ENCODE measurements at places on chromosomes 4 and X.

GRCh38 chrX:68844581-68844980, 15.8 kb downstream of the EFNB1 start:
- DNase-seq, result no peak

GRCh38 chr4:161581262-161582230, 582.3 kb downstream of the FSTL5 start:
- DNase-seq, result no peak

DNA sequence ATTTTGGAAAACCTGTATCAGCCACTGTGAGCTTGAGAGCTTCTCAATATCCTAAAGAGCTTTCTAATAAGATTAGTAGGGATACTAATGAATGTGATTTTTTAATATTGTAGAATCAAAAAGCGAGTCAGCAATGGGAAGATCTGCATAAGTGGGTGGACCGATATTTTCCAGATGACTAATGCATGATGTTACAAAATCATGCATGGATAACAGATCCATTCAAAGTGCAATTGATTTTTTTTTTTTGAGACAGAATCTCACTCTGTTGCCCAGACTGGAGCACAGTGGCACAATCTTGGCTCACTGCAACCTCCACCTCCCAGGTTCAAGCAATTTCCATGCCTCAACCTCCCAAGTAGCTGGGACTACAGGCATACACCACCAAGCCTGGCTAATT, 7.3 kb upstream of the CLDN2 start:
- no peak for DNase-seq

- no peak for DNase-seq
Observed at GRCh38 chr4:10151182-10151581, 34.6 kb upstream of the WDR1 start.

GRCh38 chrX:12580548-12580947, 210.7 kb upstream of the PRPS2 start:
- DNase-seq, result no peak

DNA sequence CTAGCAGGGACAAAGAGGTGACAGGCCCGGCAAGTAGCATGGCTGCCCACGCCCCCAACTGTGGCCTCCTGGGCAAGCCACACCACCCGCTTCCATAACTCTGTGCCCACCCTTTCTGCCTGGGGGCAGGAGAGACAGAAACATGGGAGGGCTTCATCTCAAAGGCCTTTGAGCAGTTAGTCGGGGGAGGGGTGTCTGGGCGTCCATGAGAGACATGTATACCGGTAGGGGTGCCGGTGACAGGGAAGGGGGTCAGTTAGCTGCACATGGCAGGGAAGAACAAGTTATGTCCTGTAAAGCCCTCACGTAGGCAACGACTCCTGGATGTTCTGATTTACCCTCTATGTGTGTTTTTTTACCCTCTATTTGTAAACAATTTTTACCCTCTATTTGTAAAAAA, 9.3 kb downstream of the PDZD4 start:
- no peak for DNase-seq

GRCh38 chr4:56220261-56220660, 167.0 kb downstream of the AASDH start:
- DNase-seq, result no peak

GRCh38 chr4:114807759-114808404, 209.3 kb downstream of the UGT8 start:
- DNase-seq, result no peak

DNA sequence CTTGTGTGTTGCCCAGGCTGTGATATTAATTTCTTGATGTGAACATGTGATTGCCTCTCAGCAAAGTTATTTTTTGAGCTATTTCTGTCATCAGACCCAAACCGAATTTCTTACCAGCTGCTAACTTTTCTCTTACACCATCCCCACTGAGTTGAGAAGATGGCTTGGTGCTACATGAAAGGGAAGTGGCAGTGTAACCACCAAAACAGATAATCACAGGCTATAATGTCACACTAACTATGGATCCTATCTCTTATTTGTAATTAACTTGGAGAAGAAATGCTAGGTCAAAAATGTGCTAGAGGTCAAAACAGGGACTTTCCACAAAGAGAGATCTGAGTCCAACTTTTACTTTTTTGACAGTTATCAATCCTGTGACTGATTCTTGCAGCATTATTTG, 43.8 kb downstream of the ELOVL6 start:
- no peak for DNase-seq

DNA sequence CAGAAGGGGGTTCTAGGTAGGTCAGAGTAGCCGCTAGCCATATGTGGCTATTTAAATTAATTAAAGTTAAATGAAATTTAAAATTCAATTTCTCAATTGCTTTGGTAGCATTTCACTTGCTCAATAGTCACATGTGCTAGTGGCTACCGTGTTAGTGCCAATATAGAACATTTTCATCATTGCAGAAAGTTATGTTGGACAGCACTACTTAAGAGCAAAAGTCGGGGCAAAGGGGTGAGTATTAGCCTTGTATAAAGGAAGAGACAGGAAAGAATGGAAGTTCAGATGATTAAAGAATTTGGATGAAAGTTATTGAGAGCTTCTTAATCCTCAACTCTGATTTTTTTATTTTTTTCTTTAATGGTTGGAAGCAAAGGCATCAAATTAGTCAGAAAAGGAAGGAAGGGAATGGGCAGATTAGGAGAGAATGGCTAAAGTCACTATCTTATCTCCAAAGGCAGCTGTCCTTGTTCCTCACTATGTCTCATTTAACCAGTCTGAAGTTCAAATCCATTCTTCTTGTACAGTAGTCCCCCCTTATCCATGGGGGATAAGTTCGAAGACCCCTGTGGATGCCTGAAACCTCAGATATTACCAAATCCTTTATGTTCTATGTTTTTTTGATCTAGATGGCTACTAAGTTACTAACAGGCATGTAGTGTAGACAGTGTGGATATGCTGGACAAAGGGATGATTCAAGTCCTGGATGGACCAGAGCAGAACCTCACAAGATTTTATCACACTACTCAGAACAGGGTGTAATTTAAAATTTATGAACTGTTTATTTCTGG, 22.9 kb downstream of the OCIAD1 start:
- no peak for DNase-seq

- DNase-seq, result no peak
Observed at GRCh38 chr4:121216461-121216860, 52.3 kb upstream of the TNIP3 start.

DNA sequence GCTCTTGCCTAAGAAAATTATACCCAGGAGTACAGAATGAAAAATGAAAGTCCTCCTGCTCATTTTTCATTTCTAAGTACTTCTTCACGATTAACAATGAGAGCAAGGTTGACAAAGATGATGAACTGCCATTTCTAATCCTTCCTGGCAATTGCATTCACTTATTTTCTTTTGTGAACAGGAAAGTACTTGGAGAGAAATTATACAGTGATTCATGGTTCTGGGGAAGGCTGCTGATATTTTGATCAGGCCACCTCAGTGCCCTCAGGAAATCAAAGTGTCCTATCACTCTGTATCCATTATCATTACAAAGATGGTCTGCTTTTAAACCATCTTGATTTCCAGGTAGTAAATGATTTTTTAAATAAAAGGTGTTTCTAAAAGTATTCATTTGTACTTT, 467.5 kb downstream of the PACRGL start:
- no peak for DNase-seq

DNA sequence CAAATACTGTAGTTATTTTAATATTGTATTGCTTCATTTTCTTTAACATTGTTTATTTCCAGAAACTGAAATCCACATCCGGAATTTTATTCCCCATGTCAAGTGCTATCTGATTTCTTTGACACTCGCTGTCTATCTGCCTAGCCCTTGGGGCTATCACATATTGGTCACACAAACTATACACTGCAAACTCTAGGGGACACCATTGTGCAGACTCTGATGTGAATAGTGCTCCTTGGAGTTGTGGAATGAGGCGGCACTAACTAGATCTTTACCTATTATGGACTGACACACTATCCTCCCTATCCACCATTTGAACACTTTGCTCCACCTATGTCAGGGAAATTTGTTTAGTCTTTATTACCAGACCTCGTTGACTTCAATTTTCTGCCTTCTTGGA, 534.5 kb downstream of the GLUD2 start:
- DNase-seq, result no peak

DNA sequence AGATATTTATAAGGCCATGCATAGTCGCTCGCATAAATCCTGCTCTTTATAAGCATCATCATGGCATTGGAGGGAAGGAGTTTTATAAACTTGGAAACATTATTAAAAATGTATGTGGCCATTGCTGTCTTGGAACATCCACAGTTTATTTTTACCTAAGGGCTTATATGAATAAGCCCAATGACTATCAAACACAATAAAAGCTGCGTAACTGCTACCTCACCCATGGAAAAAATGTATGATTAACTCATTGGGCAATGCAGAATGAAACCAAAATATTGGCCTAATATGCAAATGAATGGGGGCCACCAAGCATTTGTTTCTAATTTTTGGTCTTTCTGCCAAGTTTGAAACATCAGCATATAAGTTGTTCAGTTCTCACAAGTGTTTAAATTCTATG, 19.1 kb downstream of the GEMIN8 start:
- no peak for DNase-seq

DNA sequence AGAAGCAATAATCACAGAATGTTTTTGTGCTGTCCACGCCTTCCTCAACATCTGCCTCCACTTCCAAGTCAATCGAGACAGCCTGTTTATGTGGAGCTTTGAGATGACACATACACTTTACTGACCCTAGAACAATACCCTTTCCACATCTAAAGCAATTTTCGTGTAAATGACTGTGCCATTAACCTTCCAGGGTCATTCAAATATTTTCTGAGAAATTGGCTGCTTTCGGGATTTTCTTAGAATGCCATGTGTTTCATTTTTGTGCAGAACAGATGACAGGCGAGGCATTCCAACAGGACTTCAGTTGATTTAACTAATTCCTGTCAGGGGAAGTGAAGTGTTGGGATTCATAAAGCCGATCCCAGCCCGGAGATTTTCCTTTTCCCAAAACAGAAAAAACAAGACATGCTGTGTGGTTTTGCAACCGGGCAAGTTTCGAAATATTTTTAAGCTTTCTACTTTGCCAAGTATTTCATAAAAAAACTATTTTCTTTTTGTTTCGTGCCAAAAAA, 73.9 kb downstream of the SORBS2 start:
- no peak for DNase-seq

DNA sequence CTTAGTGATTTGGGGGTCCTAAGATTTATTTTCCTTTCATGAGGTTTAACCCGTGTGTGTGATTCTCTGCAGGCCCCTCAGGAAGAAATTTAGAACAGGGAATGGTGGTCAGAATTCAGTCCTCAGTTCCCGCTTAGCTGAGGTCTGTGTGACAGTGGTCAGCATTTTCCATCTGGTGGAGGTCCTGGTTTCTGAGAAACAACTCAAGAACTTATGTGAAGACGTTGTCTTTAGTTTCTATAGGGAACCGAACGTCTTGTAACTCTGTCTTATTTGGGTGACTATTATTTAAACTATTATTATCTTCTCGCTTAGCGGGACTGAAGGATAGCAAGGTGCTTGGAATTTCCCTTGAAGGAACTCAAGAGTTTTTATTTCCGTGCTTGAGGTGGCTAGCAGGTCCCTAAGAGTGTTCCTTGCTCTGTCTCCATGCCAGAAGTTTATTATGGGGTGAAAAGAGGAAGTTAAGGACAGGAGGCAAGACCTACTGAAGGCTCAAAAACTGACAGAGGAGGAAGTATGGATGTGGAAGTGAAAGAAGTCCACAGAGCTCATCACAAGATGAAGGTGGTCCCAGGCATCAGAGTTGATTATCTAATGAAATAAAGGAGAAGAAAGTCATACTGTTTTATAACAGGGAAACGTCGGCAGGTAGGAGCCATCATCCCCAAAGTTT, 9.4 kb downstream of the MGST2 start:
- DNase-seq, result no peak

DNA sequence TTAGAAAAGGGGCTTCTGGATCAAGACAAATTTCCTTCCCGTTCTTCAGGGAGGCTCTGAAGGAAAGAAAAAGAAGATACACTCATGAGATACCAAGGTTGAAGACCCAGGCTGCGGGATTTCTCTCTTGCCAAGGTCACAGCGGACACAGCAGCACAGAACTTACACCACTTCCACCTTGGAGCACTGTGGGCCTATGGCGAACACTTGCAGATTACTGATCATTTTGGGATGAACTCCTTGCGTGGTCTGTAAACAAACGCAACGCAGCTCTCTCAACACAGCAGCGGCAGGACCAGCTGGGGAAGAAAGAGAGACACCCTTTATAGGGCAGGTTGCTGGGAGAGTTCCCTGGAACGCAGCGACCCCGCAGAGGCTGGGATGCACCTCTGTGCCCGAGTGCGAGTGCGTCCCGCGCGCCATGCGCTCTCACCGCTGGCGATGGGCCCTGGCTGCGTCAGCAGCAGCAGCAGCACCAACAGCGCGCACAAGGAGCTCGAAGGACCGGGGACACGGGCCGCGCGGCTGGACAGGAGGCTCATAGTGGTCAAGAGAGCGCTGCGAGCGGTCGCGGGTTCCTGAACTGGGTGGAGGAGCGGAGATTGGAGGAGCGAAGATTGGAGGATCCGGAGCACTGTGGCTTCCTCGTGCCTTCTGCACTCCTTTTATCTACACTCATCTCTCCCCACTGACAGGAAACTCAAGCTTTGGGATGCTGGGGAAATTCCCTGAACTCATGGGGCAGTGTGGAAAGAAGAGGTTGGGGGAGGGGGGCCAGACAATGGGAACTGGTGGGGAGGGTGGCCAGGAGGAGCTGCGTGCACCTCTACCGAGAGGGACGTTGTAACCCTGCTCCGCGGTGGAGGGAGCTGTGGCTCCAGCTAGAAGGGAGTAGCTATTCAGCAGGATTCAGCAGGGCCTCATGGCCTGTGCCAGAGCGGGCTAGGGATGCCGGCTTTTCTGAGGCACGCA, at the start of gene CXCL5:
Gene CXCL5 (minus strand): TSS at position 638 of the 972 bp plus-strand sequence. CDS start 96 bp downstream, at position 542.
- DNase-seq, result no peak

DNA sequence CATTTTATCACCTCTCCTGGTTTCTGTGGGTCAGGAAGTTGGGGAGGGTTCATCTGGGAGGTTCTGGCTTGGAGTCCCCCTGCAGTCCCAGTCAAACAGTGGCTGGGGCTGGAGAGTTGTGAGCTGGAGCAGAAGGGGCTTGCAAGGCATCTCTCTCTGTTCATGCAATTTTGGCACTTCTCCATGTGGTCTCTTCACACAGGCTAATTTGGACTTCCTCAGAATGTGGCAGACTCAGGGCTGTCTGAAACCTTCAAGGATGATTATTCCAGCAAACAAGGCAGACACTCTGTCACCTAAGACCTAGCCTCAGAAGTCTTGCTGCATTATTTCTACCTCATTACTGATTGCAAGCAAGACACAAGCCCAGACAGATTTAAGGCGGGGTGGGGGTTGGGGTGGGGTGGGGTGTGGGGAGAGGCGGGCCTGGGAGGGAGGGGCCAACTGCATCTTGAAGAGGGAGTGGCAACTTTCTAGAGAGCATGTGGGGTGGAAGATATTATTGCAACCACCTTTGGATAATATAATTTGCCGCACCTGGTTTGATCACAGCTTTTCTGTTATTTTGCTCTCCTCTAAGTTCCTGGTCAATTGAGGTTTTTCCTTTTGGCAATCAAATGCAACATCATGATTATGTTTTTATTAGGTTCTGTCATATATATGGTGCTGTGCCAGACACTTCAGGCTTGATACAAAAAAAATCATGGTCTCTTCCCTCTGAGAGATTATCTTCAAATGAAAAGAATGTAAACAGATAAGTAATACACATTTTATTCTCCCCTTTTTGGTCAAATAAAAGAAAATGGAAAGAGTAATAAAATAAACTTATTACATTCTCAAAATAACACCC, 799.5 kb downstream of the RPA4 start:
- DNase-seq, result no peak

Measured in T-helper 1 cell (primary cell).